ENCODE measurements at places on chromosomes 1 and 21.
A peak's percentile ranks its signal among the peaks of the same experiment; 100 is the strongest.

GRCh38 chr21:44305691-44306090 lies 5.8 kb downstream of the PFKL start:
- no peak for DNase-seq

DNA sequence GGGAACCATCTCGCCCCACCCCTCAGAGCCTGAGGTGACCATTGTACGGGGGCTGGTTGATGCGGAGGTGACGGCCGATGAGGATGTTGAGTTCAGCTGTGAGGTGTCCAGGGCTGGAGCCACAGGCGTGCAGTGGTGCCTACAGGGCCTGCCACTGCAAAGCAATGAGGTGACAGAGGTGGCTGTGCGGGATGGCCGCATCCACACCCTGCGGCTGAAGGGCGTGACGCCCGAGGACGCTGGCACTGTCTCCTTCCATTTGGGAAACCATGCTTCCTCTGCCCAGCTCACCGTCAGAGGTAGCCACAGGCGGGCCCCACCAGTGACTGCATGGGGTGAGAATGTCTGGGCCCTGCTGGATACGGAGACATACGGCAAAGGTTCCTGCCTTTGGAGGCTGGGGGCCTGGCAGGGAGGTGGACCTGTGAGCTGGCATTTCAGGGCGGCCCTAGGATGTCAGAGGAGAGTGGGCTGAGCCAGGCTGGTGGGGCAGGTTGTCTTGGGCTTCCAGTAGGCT lies 98.5 kb downstream of the TRIM11 start:
- no peak for DNase-seq

DNA sequence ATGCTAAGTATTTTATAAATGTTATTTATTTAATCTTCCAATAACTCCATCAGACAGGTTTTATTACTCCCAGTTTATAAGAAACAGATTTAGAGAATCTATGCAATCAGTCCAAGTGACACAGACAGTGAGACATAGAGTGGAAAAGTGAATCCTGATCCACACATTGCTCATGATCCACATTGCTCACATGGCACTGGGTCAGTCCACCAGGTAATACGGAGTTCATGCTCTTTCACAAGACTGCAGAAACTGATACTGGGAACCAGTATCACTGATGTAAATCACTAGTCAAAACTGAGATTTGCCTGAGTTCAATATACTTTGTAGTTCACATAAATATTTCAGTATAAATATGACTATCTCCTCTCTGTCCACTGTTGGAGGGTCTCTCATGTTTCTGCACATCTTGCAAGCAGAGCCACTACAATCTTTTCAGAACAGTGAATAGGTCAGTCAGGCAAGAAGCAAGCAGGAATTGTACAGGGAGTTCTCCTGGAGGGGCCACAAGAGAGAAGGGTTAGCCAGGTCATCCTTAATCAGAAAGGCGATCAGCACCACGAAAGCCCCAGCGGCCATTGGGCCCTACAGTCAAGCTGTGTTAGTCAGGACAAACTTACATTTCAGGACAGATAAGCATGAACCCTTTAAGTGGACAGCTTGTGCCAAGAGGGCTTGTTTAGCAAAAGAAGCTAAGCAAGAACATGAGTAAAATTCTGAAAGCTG lies 275.4 kb upstream of the NR5A2 start:
- DNase-seq, result no peak

DNA sequence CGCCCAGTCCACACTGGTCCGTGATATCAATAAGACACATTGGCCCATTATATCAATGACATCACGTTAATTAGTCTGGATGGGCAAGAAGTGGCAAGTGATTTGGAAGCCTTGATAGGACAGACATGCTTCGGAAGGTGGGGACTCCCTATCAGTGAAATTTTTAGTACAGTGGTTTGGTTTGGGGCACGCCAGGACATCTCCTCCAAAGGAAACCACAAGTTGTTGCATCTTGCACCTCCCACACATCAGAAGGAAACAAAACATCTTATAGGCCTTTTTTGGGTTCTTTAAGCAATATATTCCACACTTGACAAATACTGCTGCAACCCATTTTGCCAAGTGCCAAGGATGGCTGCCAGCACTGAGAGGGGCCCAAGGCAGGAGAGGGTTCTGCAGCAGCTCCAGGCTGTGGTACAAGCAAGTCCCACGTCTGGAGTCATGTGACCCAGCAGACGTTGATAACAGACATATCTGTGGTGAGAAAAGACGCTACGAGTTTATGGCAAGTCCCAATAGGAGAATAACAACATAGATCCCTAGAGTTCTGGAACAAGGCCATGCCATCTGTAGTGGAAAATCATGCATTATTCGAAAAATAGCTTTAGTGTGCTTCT lies 95.3 kb upstream of the DISP3 start:
- DNase-seq, result no peak

DNA sequence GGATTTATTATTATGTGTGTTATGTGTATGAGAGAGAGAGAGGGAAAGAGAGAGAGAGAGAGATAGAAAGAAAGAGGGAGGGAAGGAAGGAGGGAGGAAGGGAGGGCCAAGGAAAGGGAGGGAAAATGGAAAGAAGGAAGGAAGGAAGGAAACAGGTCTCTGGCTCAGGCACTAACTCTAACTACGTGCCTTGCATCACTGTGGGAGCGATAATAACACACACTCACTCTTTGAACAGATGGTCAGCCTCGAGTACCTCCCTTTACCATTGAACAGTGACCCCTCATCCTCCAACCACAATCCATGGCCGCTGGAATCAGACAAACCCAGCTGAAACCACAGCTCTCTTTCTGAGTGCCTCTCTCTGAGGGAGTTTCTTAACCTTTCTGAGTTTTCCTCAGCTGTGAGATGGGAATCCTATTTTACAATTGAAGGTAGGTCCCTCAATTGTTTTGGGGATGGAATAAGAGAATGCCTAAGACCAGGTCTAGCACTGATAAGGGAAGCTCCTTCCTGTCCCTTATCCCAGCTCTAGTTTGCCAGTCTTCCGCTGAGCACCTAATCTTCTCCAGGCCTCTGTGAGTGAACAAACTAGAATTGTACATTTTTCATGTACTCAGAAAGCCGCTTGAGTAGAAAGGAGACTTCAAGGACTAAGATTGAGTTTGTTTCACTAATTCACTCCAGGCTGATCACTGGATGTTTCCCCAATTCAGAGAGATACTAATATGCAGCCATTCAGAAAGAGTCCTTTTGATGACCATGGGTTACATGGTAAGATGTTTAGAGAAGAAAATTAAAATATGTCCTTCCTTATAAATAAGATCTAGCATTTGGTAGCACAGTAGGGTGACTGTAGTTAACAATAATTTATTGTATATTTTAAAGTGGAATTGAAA lies 62.8 kb downstream of the IRF2BP2 start:
- DNase-seq, result no peak

- DNase-seq, result no peak
Measured at GRCh38 chr1:198272492-198272891, 115.7 kb downstream of the NEK7 start.

GRCh38 chr1:204705888-204706837 lies 20.6 kb upstream of the LRRN2 start:
- no peak for DNase-seq

DNA sequence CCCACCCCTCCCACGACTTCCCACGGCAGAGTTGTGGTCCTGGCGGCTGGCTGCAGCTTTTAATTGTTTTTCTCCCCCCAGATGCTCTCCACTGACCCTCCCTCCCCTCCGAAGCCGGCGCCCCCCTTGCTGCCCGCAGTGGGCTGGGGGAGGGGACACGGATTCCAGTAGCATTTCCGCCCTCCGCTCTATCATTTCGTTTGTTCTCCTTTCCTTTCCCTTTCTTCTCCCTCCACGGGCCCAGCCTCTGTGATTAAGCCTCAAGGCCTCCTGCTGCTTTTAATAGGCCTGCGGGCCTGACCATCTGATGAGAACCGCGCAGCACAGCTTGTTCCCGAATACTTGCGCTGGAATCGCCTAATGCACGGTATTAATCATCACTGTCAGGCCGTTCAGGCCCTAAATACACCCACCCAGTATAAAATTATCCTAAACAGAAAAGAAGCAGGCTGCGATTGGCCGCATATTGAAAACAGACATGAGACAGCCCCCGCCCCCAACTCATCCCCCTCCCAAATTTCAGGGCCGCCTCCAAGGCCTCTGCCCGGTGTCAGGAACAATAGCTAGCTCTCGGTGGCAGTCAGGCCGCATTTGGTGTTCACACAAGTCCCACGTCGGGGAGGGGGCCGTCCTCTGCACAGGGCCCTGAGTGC lies 102.0 kb upstream of the ARHGEF16 start:
- DNase-seq, result peak; percentile 88

GRCh38 chr1:171495444-171495843 lies 10.1 kb downstream of the PRRC2C start:
- DNase-seq, result no peak

GRCh38 chr1:86567341-86567740 lies 20.5 kb downstream of the CLCA4 start:
- DNase-seq, result no peak

- no peak for DNase-seq
Measured at GRCh38 chr1:67970088-67970487, 80.3 kb downstream of the DIRAS3 start.

GRCh38 chr1:40751802-40752201 lies 31.8 kb upstream of the KCNQ4 start:
- no peak for DNase-seq

DNA sequence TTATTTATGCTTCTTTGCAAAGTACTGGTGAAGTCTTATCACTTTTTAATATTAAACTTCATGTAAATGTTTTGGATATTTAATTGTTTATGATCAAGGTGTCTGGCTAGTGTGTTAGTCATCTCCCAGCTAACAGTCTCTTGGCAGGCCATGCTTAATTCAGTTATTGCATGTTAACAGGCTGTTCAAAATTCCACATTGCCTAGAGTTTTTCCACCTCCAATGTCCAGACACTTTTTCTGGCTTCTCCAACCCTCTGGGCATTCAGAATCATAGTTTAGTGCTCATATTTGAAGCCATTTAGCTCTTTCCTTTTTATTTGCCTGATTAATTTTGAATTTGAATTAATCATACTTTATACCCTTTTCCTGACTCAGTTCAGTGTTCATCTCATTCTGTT lies 69.2 kb downstream of the OLFML2B start:
- DNase-seq, result no peak

DNA sequence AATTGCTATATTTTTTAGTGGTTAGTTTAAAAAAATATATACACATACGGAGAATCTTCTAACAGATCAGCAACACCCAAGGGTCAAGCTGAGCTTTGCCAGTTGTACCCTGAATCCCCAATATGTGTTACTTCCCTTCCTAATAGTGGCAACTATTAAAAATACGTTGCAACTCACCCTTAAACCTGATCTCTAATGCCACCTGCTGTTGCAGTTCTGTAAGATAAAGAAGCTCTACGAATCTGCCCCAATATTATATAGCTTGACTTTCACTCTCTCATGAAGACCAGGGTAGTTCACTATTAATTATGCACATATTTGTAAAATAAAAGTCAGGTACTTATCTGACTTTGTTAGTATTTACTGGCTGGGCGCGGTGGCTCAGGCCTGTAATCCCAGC lies 58.4 kb downstream of the ASH1L start:
- no peak for DNase-seq

DNA sequence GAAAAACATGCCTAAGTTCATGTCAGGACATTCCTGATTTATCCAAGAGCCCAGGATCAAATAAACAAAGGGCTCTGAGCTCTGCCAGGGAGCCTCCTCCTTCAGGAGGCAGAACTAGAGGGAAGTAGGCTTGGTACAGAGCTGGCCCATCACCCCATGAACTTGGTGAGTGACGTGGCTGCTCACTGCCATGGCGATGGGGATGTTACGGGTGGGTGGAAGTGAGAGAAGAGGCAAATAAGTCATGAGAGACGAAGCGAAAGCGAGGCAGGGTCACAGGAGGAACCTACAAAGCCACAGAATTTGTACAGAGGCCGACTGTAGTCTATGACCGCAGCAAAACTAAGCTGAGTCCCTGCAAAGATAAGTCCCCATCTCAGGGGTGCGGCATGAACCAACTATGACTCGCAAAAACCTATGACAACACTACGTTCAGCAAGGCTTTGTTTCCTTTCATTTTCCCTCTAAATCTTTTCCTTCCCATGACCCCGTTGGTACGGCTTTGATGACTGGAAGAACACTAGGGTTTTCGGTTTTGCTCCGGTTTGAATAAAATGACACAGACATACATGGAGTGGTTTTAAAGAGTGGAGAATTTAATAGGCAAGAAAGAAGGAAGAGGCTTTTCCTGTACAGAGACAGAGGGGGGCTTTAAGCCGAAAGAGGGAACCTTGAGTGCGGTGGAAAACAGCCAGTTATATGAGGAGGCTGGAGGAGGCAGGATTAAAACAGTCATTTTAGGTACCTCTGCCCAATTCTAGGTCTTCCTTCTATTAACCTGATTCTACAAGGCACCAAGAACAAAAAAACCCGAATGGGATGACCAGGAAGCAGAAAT lies 74.1 kb downstream of the CD46 start:
- DNase-seq, result no peak

DNA sequence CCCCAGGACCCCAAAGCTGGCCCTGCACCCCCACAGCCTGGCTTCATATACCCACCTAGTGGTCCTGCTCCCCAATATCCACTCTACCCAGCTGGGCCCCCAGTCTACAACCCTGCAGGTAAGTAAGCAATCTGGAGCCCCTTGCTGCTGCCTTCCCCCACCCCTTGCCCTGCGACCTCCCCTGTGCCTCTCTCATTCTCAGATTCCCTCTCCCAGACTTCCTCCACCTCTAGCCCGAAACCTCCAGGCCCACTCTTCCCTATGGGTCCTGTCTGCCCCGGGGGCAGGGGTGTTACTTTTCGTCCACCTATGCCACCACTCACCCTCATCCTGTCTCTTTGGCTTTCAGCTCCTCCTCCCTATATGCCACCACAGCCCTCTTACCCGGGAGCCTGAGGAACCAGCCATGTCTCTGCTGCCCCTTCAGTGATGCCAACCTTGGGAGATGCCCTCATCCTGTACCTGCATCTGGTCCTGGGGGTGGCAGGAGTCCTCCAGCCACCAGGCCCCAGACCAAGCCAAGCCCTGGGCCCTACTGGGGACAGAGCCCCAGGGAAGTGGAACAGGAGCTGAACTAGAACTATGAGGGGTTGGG lies 2.9 kb downstream of the SHISA4 start:
- DNase-seq, result no peak

DNA sequence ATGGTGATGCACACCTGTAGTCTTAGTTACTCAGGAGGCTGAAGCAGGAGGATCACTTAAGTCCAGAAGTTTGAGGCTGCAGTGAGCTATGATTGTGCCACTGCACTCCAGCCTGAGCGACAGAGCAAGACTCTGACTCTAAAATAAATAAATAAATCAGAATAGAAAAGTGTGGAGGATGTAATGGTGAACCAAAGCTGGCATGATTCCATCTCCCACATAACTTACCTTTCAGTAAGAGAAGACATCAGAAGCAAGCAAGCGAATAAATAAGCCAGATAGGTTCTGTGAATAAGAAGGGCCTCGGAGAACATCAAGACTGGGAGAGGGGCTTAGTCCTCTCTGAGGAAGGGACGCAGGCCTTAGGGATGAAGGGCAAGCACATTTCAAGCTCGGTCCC lies 59.5 kb downstream of the TOMM20 start:
- DNase-seq, result no peak

- no peak for DNase-seq
Measured at GRCh38 chr1:153573351-153573750, 7.7 kb upstream of the S100A2 start.

DNA sequence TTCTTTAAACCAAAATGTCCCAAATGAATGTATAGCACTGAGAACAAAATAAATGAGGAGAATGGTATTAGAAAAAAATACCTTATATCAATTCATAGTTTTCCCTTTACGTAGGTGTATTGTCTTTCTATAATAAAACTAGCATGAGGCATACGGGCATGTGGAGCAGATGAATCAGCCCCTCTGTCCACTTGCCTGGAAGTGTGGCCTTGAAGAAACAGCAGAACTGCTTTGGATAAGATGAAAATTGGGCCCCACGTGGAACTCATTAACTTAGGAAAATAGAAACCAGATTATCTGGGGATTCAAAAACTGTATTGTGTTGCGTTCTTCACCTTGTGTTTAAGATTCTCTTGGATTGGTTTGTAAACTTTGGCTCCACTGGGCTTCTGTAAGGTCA lies 356.8 kb upstream of the B3GALT2 start:
- DNase-seq, result no peak

Measured in ELF-1 (cell line).